Stimulated activated CD8-positive, alpha-beta memory T cell treated with anti-CD3 and anti-CD28 coated beads, Interleukin-7, amount 100 ng/mL, for 4 hours (primary cell): ENCODE measurements at places on chromosomes 12 and 14.

- DNase-seq: no peak
Observed at GRCh38 chr12:18632848-18633247, 105.0 kb downstream of the PLCZ1 start.

DNA sequence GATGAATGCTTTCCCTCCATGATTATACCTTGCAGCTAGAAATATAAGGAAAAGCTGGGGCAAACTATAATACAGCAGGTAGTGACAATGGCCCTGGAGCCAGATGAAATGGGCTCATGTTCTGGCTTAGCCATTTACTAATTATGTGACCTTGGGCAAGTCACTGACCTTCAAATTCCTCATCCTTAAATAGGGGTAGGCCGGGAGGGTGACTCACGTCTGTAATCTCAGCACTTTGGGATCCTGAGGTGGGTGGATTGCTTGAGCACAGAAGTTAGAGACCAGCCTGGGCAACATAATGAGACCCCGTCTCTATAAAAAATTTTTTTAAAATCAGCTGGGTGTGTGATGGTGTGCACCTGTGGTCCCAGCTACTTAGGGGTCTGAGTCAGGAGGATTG is 155.4 kb downstream of the C12orf75 start:
- DNase-seq: no peak

- no peak for DNase-seq
Observed at GRCh38 chr14:35331605-35332516, 39.7 kb downstream of the PSMA6 start.

GRCh38 chr14:84403585-84403984 is 1126.4 kb upstream of the FLRT2 start:
- no peak for DNase-seq

GRCh38 chr12:89717759-89718523 is 9.3 kb upstream of the ATP2B1 start:
- DNase-seq: no peak

GRCh38 chr12:121560392-121561008 is 20.3 kb downstream of the KDM2B start:
- DNase-seq: no peak

- no peak for DNase-seq
Observed at GRCh38 chr14:97703006-97703760, 906.0 kb downstream of the VRK1 start.

DNA sequence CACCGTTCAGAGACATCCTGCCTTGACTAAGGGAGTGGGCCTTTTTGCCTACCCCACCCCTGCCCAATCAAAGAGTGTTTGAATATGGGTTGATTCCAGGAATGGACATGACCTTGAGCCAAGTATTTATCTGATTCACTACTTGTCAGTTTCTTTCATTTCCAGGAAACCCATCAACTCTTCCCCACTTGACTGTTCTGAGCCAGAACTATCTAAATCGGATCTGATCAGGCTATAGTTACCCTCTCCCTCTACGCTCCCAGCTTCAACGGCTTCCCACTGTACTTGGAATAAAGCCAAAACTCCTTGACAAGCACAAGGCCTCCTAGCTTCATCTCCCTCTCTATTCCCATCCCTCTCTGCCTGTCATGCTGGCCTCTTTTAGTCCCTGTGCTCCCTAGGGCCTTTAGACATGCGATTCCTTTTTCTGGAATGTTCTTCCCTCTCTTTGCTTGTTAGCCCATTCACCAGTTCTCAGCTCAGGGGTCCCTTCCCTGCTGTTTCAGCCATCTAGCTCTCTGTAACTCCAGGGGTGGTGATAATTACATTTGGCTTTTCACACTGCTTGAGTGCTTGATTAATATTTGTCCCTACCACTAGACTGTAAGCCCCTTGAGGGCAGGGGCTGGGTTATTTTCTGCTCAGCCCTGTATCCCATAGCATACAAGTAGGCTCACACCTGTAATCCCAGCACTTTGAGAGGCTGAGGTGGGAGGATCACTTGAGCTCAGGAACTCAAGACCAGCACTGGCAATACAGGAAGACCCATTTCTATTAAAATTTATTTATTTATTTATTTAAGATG is 5.5 kb upstream of the ITPK1 start:
- no peak for DNase-seq

- no peak for DNase-seq
Observed at GRCh38 chr12:52687497-52688385, 7.5 kb upstream of the KRT1 start.

DNA sequence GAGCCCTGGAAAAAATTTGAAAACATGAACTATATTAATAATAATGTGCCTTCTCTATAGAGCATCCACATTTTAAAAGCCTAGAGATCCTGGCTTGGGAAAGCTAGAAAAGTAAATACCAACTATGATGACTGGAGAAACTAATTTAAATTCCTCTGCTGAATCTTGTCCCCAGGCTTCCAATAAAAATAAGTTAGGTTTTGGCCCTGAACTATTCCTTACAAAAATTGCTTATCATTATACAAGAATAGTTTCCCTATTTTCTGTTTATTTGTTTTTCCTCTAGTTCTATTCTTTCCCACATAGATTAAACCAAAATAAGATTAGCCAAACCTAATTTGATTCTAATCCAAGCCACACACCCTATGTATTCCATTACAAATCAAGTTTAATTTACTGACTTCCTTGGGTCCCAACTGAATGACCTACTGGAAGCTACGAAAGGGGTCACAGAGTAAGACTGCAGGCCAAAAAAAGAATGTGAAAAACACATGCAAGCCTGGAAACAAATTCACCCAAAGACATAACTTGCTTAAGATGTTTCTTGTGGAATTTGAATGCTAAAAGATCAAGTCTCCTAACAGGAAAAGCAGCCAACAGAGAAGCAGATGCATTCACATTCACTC is 133.0 kb downstream of the PAWR start:
- no peak for DNase-seq

DNA sequence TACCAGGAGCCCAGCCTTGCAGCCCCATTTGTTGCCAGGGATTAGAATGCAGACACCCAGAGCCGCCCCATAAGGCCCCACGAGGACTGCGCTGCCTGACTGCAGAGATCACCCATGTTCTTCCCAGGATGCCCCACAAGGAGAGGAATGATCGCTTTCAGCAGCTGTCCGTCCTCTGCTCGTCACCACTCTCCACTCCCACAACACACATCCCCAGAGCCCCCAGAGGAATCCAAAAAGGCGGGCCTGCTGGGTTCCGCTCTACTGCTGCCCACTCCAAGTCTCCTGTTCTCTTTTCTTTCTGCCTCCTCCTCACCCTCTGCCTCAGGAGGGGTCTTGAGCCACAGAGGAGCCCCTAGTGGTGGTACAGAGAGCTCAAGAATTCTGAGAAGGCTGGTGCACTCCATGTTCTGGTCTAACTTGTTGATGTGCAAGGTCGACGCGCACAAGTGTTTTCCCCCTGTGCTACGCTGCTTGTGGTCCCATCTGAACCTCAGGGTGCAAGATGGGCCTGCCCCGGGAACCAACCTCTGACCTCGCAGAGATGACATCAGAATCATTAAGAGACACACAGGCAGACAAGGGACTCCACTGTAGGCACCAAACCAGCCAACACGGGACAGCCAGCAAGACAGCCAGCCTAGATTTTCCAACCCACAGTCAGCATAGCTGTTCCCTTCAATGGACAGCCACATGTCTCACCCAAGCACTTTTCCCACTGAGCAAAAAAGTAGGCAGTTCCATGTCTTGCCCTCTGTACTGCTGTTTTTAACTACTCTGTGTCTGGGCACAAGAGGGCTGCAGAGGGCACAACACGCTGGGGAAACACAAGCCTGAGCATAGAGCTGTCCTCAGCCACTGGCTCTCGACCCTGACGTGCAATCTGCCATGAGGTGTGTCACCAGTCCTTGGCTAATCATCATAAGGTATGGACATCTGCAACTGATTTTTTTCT is 29.9 kb downstream of the PXN start:
- no peak for DNase-seq

DNA sequence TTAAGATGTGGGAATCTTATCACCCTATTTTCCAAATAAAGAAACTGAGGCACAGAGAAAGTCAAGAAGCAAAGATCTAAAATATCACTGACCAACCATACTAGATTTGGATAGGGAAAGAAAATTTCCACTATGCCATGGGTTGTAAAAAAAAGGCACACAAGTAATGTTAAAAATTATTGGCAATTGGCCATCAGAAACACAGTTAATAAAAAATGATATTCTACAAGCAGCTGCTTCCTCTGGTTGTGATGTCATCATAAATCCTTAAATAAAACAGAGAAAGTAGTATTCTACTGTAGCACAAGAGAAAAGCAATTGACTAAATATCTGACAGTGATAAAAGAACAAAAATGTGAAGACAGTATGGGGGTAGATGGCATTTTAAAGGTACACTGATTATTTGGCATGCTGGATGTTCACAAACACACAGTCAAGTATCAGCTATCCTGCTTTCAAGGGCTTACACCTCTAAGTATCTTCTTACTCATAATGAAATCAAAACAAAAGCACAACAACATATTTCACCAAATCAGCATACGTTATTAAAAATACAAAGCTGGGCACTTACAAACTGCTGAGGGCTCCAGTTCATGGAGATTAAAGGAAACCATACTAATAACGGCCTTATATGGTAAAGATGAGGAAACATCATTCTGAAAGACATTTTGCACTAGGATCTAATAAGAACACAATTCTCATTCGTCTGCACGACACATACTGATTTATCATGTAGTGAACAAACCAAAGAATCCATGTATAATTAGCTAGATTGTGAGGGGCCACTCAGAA is 45.7 kb downstream of the CORO1C start:
- DNase-seq: no peak

DNA sequence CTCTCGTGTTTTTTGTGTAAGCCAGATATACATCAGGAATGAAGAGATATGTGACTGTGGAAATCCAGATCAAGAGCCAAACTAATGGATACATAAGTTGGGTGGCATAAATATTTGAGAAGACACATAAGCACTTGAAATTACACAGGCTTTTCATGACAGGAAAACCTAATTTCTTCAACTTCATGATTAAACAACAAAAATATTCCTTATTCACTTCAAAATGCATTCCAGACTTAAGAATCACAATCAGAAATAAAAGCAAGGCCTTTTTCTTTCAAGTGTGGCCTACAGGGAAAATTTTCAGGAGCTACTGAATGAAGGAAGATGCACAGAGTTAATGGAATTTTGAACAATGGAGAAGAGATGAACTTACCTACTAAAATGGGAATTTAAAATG is 515.6 kb downstream of the FOXG1 start:
- no peak for DNase-seq

DNA sequence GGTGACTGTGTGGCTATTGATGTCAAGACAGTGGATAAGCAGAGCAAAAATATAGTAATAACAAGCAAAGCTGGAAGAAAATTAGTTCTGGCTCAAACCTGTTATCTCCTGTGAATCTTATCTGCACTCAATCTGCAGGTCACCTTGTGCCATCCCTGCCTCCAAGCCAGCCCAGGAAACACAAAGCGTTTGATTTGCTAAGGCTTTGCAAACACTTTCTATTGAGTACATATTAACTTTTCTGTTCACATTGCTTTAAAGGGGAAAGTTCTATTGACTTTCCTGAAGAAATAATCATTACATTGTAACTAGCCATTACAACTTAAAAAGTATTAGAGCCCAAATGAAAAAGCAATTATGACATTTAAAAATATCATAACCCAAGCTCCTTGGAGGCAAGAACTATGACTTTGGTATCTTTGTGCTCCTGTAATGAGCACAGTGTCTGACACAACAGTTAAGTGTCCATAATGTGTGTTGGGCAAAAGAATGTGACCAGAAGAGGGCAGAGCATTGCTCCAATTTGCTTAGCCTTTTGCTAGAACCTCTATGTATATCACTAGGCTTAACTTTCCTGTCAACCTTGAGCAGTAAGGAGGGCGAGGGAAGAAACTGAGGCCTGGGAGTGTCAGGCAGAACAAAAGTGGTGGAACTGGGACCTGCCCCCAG is 24.7 kb downstream of the SERPINA3 start:
- DNase-seq: no peak

- DNase-seq: no peak
Observed at GRCh38 chr12:68792952-68793351, 15.0 kb upstream of the MDM2 start.

DNA sequence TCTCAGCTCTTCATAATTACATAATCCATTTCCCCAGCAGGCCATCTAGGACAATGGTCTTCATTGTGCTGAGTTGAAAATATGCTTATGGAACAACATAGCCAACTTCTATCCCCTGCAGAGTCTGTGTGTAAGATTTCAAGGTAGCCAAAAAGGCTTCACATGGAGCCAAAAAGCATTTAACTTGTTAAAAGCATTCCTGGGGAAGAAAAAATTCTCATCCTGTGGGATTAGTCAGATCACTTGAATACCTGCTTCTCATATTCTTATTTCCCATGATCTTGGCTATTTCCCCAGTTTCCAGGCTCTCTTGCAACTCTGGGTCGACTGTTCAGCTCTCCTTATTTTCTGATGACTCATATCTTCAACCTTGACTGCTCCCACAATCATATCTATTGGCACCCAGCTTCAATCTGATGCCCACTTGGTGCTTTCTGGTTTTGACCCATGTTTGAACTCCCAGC is 178.9 kb downstream of the KLHL28 start:
- no peak for DNase-seq

DNA sequence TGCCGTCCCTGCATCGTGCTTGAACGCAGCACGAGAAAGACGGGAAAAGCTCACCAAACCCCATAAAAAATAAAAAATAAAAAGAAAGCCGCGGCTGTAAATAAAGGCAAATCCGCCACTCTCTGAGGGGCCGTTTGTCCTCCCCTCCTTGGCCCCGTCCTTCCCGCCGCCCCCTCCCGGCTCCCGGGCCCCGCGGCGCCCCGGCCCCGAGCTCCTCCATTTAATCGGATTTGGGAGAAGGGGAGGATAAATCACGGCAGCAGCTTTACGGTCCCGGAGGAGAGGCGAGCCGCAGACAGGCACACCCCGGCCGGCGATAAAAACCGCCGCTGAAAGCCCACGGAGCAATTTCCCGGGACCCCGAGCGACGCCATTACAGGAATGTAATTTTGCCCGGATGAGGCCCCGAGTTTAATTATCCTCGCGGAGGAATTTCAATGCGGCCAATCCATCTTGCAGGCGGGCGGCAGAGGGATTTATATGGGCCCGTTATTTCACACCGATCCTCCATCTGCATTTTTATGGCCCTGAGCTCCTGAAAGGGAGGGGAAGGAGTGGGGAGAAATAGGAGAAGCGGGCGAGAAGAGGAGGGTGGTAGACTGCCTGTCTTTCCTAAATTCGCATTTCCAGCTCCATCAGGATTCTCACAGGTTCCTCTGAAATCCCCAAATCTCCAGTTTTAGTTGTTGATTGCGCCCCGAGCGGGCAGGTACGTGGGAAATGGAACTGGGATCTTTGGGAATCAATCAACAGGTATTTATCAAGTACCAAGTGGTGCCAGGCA is 1.3 kb upstream of the ATP5MC2 start:
- DNase-seq: no peak
